ENCODE measurements at places on chromosomes 6 and 20.
A peak's percentile ranks its signal among the peaks of the same experiment; 100 is the strongest.

GRCh38 chr6:170179616-170180324, 111.1 kb downstream of the DLL1 start:
- no peak for DNase-seq
- H3K36me3 ChIP-seq: peaks cover 2% of the 10 kb centered on the region
- no peaks in the 10 kb centered on the region for H3K27me3 ChIP-seq
- no peaks in the 10 kb centered on the region for H3K4me1 ChIP-seq

DNA sequence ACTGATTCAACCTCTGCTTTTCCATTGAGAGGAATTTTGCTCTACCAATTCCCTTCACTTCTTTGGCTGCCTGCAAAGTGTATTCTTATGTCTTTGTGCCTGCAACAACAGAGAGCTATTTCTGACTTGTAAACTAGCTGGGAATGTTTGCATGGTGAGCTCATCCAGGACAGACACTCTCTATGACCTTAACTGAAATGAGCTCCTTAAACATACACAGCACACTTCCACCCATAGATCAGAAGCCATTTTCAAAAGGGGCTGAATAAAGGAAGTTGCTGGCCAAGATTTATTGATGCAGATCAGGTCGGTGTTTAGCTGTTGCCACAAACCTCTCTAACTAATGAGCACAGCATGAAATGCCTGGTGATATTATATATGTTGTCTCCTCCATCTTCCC, 377.7 kb downstream of the BTBD9 start:
- no peak overlapping the region for H3K27ac ChIP-seq
- H3K4me3 ChIP-seq: no peak overlapping the region
- DNase-seq: no peak
- H3K4me1 ChIP-seq: peaks cover 6% of the 10 kb centered on the region
- H3K27me3 ChIP-seq: no peaks in the 10 kb centered on the region

- no peak for DNase-seq
- no peak overlapping the region for H3K27ac ChIP-seq
- H3K4me1 ChIP-seq: no peaks in the 10 kb centered on the region
- H3K36me3 ChIP-seq: peaks cover 18% of the 10 kb centered on the region
- H3K27me3 ChIP-seq: no peaks in the 10 kb centered on the region
Measured at GRCh38 chr6:143772116-143773086, 70.7 kb upstream of the LTV1 start.

GRCh38 chr6:112109262-112109661, 21.9 kb downstream of the FAM229B start:
- no peak overlapping the region for H3K4me3 ChIP-seq
- H3K4me1 ChIP-seq: no peaks in the 10 kb centered on the region

DNA sequence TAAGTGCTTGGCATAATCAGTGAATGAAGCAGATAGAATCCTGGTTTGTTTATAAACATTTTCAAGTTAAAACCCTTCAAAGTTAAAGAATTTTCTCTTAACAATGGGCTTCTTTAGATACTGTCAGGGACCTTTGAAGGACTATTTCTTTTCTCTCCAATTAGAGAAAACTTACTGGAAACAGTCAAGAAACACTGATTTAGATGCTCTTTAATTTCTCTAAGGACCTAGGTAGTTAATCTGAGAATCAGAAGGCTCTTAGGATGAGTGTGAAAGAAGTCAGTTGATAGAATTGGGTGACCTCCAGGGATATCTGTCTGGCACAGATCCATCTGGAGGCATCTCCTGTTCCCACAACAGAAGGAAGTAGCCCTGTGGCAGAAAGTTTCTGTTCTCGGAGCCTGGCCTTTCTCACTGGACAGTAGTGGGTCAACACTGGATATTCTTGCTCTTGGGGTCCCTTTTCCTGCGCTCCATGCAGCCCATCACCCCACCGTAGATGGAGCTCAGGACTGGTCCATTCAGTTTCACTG, 22.5 kb downstream of the KIAA0408 start:
- DNase-seq: no peak
- H3K36me3 ChIP-seq: peaks cover 4% of the 10 kb centered on the region
- no peak overlapping the region for H3K4me3 ChIP-seq
- no peak overlapping the region for H3K27ac ChIP-seq
- peaks cover 10% of the 10 kb centered on the region for H3K27me3 ChIP-seq

DNA sequence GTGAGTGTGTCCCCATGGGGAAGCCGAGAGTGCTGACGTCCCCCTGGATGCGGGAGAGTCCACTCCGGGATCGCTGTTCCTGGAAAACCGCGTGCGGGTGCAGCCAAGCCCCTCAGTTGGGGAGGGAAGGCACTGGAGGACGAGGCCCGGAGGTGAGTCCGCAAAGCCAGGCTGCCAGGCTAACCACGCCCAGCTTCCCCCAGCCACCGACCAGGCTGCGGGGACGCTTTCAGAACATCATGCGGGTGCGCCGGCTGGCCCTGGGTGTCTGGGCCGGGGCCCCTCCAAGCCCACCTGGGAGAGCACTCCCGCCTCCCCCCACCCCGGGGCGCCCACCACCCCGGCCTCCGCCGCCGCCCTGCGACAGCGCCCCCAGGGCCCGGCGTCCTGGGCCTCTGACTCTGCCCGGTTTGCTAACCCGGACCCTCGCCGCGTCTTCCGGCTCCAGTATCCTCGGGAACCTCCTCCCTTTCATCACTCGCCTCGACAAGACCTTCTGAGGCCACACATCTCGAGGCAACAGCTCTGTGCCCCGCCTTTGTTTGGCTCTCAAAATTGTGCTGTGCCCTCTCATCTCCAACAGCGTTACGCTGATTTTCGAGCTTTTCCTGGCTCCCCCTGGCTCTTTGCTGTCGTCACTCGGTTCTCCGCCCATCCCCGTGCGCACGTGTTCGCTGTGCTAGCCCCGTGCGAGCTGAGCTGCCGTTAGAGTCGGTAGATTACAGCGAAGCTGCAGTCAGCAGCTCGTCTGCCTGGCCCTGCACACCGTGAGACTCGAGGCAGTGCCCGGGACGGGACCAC, 47.1 kb upstream of the ENTPD6 start:
- peaks cover 27% of the 10 kb centered on the region for H3K27me3 ChIP-seq
- H3K4me1 ChIP-seq: peaks cover 5% of the 10 kb centered on the region
- peak overlapping the region; percentile 84 for H3K4me3 ChIP-seq
- H3K36me3 ChIP-seq: no peaks in the 10 kb centered on the region
- H3K27ac ChIP-seq: peak overlapping the region; percentile 66

DNA sequence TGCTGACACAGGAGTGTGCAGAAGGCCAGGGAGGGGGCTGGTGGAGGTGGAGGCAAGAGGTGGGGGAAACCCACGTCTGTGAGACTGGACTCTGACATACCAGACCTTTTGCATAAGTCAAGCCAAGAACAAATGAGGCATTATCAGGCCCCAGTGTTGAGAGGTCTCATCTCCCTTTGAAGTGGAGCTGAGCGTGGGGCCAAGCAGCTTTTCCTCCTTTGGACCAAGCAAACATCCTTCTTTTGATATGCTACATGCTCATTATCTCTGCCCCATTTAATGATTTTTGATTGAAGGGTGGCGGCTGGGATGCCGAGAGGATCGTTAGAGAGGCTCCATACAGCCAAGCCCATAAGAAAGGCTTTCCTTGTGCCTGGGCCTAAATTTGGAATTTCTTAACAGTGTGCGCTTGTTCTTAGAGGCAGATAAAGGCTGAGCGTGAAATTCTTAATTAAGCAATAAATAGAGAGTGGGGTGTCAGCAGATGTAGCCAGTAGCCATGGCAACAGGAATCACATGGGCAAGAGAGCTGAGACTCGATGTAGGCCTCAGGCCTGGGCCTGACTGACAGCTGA, 244.5 kb downstream of the PKHD1 start:
- H3K36me3 ChIP-seq: no peaks in the 10 kb centered on the region
- no peaks in the 10 kb centered on the region for H3K27me3 ChIP-seq
- no peaks in the 10 kb centered on the region for H3K4me1 ChIP-seq
- no peak for DNase-seq
- no peak overlapping the region for H3K4me3 ChIP-seq

GRCh38 chr6:164164876-164165275, 750.4 kb downstream of the QKI start:
- no peak for DNase-seq
- no peaks in the 10 kb centered on the region for H3K36me3 ChIP-seq
- H3K4me1 ChIP-seq: no peaks in the 10 kb centered on the region
- no peaks in the 10 kb centered on the region for H3K27me3 ChIP-seq
- H3K27ac ChIP-seq: no peak overlapping the region
- H3K4me3 ChIP-seq: no peak overlapping the region

DNA sequence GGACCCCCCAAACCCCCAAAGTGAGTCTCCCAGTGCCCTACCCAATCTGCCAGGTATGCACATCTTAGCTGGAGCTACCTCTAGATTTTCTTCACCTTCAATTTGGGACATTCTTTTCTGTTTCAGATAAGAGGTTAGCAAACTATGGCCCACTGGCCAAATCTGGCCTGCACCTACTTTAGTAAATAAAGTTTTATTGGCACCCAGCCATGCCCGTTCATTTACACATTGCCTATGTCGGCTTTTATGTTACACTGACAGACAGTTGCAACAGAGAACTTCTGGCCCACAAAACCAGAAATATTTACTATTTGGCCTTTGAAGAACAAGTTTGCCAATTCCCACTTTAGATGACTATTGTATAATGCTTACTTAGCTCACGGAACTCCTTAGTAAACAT, 55.9 kb upstream of the STX16 start:
- no peak overlapping the region for H3K27ac ChIP-seq
- H3K36me3 ChIP-seq: no peaks in the 10 kb centered on the region
- peaks cover 4% of the 10 kb centered on the region for H3K27me3 ChIP-seq
- no peak for DNase-seq

- peak; percentile 67 for DNase-seq
- peaks cover 16% of the 10 kb centered on the region for H3K36me3 ChIP-seq
- no peaks in the 10 kb centered on the region for H3K27me3 ChIP-seq
- H3K27ac ChIP-seq: peak overlapping the region; percentile 93
Measured at GRCh38 chr6:166488076-166488685, 98.3 kb downstream of the RAMACL start.

DNA sequence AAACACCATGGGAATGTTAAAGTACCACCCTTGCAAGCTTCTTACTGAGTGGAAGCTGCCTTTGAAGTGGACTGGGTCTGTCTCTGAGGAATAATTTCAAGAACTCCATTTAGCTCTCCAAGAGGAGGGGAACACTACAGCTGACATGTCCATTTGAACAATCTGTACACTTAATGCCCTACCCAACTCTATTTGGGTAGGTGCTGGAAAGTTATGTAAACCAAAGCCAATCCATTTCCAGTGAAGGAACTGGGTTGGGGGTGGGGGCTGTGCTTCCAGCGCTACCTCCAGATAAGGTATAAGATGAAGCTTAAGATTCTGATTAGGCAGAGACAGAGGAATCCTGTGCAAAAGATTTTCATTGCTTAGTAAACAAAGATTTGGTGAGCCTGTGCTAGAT, 122.0 kb downstream of the TCP11 start:
- H3K27ac ChIP-seq: no peak overlapping the region
- no peak for DNase-seq
- no peak overlapping the region for H3K4me3 ChIP-seq
- no peaks in the 10 kb centered on the region for H3K36me3 ChIP-seq

- no peaks in the 10 kb centered on the region for H3K4me1 ChIP-seq
- no peak overlapping the region for H3K27ac ChIP-seq
- peak; percentile 31 for DNase-seq
- peaks cover 5% of the 10 kb centered on the region for H3K27me3 ChIP-seq
Measured at GRCh38 chr20:46040902-46041535, 12.0 kb downstream of the SLC12A5 start.

DNA sequence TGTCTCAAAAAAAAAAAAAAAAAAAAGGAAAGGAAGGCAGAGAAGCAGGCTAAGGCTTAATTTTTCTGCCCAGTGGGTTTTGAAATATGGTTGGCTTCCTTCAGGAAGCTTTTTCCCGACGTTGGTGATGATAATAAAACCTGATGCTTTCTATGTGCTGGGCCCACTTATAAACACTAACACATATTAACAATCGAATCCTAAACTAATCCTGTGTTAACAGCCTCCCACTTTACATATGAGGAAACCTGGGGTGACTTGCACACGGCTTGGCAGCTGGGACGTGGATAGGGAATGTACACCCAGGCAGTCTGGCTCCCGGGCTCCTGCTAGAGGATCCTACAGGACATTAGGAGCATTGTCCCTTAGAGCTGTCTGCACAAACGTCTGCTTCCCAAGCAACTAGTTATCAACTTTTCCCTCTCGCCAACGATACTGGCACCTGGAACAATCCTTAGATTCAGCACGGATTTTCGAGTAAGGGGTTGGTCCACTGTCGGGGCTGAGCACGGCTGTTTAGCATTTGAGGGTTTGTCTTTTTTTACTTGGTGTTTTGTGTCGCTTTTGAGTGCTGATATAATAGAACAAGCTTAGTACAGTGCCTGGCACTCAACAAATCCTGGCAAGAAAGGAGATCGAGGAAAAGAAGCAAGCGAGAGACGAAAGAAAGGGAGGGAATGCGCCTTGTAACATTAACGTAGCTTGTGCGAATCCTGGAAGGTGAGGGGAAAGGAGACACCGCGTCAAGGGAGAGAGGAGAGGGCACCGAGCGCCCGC, 622 bp upstream of the KIZ start:
- H3K36me3 ChIP-seq: peaks cover 8% of the 10 kb centered on the region
- H3K27ac ChIP-seq: peak overlapping the region; percentile 58
- peak overlapping the region; percentile 94 for H3K4me3 ChIP-seq
- no peak for DNase-seq

- no peaks in the 10 kb centered on the region for H3K4me1 ChIP-seq
- H3K4me3 ChIP-seq: no peak overlapping the region
- no peaks in the 10 kb centered on the region for H3K36me3 ChIP-seq
- DNase-seq: no peak
- no peak overlapping the region for H3K27ac ChIP-seq
- no peaks in the 10 kb centered on the region for H3K27me3 ChIP-seq
Measured at GRCh38 chr6:32058511-32058963, 20.3 kb downstream of the CYP21A2 start.

- H3K4me3 ChIP-seq: no peak overlapping the region
- H3K27ac ChIP-seq: no peak overlapping the region
- no peak for DNase-seq
- H3K36me3 ChIP-seq: no peaks in the 10 kb centered on the region
- peaks cover 15% of the 10 kb centered on the region for H3K27me3 ChIP-seq
- peaks cover 2% of the 10 kb centered on the region for H3K4me1 ChIP-seq
Measured at GRCh38 chr20:47042464-47042863, 147.8 kb downstream of the EYA2 start.

DNA sequence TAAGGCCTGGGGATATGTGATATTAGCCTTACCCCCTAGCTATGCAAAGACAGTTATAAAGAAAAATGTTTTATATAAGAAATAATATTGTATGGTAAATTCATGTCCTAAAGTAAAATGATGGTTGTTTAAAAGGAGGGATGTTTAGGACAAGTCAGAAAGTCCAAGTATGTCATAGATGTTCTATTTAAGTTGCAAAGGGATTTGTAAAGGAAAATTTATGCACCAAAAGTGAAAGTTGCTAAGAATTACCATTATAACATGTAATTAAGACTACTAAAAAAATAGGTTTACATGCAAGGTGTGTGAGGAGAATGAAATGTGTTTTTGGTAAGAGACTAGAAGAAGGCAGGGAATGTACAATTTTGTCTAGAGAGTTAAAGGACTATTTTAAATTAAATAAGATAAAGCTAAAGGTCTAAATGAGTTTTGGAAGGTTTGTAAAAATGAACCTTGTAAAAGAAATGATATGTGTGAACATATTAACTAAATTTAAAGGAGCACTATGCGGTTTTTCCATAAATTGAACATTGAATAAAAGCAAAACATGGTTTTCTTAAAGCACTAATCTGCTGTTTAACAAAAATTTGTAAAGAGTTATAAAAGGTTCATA, 22.7 kb upstream of the GOPC start:
- no peak overlapping the region for H3K4me3 ChIP-seq
- H3K36me3 ChIP-seq: peaks cover 2% of the 10 kb centered on the region
- no peak for DNase-seq
- H3K27ac ChIP-seq: no peak overlapping the region
- H3K4me1 ChIP-seq: no peaks in the 10 kb centered on the region

GRCh38 chr20:8421981-8422380, 289.9 kb downstream of the PLCB1 start:
- no peaks in the 10 kb centered on the region for H3K36me3 ChIP-seq
- no peak overlapping the region for H3K4me3 ChIP-seq
- no peak for DNase-seq
- H3K27me3 ChIP-seq: peaks cover 3% of the 10 kb centered on the region
- H3K27ac ChIP-seq: no peak overlapping the region
